Uterus (tissue), 4 donors: ENCODE measurements at places on chromosomes 3 and 15.

DNA sequence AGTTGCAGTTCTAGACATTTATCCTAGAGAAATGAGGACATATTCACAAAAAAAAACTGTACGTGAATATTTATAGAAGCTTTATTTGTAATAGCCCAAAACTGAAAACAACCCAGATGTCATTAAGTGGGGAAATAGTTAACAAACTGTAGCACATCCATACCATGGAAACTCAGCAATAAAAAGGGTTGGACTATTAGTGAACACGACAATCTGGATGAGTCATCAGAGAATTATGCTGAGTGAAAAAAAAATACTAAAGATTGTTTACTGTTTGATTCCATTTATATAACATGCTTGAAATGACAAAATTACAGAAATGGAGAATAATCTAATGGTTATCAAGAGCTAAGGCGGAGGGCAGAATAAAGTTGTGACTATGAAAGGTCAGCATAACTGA is 59.5 kb downstream of the CPA3 start:
- DNase-seq = no peak

GRCh38 chr3:173920386-173920785 is 522.8 kb downstream of the NLGN1 start:
- DNase-seq = no peak

DNA sequence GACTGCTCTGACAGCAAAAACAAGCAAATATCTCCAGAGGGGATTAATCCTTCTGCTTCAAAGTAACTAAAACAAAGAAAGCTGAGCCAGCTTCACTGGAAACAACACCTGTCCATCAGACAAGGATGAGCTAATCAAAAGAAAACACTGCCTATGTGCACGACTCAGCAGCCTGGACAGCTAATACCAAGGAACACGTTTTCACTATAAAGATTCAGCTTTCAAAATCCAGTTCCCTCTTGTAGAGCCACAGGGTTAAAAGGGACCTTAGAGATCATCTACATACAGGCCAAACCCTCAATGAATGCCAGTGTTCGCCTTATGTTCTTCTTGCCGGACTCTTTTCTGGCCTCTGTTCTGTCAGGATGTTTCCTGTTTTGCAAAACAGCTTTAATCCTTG is 6.9 kb downstream of the TUSC7 start:
- no peak for DNase-seq

- no peak for DNase-seq
These were observed 1.9 kb upstream of the ARL6IP5 start for GRCh38 chr3:69082805-69083204.

DNA sequence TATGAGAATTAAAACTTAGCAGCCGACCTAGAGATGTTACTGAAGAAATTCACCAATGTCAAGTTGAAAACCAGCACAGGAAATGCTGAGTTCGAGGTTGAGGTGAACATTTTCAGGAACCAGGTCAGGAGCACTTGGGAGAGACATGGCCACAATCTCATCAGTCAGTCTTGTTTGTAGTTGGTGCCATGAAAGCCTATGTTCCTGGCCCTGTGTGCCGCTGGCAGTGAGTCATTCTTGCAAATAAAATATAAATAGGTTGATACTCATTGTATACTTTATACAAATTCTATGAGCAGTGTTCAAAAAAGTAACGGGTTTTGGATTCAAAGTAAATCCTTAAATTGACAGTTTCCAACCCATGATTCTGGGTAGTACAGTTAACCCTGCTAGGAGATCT is 1.5 kb upstream of the FSIP1 start:
- DNase-seq = no peak

- DNase-seq = no peak
These were observed 76.1 kb upstream of the MAP4 start for GRCh38 chr3:48092270-48092669.

DNA sequence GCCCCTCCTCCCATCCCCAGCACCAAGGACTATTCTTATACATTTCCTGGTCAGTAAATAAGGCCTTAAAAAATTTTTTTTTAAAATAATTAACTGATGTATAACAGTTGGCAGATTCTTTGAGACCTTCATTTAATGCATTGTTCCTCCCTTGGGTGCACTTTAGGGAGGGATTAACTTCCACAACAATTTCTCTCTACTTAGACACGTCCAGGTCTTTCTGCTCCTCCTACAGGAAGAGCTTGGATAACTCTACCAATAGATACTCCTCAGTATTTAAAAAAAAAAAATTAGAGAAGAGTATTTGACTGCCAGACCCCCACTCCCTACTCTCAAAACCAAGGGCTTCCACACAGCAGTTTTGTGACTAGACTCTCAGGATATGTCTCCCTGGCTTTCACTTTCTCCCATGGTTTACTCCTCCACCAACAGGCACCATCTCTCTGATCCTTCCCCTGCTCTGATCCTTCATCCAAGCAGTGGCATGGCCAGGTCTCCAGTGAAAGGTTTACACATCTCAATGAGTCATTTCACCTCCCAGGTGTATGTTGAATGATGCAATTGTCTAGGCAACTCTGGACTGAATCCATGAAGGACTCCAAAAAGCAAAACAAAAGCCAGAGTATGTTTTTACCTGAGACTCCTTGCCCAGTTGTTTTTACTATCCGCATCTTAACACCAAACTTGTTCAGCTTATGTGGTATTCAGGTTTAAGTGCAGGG is 7.4 kb downstream of the ZIC4 start:
- DNase-seq = no peak

DNA sequence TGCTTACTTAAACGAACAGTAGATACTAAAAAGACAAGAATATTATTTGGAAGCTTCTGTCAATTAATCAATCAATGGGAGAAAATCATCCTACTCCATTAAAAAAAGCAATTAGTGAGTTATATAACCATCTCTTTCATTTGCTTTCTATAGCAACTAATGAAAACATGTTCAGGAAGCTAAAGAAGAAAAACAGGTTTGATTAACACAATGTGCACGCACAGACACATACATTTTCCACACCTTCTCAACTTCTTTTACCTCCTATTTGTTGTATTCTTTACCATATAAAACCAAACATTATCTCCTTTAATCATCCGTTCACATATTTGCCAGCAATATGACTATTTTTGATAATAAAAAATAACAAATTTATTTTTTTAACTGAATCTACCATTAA is 111.3 kb downstream of the GBE1 start:
- no peak for DNase-seq

GRCh38 chr3:166405465-166405864 is 568.2 kb upstream of the BCHE start:
- no peak for DNase-seq

DNA sequence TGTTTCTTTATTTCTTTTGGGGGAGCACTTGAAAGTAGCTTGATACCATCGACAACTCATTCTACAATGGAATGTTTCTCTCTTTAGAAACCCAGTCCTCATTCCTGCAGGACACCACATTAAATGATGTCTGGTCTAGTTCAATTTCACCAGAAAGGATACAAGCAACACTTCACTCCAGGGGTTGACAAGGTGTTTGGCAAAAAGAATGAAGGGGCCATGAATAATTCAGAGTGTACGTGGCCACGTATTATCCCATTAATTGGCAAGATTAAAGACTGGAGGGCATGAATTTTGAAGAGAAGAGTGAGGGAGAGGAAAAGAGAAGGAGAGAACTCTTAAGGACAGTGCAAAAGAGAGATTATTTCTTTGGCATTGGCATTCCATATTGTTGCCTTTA is 705 bp downstream of the TMPRSS7 start:
- DNase-seq = no peak

GRCh38 chr3:63914312-63914711 is 2.1 kb upstream of the SCAANT1 start:
- peak; percentile 58 for DNase-seq

GRCh38 chr3:23548706-23549105 is 257.0 kb upstream of the UBE2E1 start:
- no peak for DNase-seq

DNA sequence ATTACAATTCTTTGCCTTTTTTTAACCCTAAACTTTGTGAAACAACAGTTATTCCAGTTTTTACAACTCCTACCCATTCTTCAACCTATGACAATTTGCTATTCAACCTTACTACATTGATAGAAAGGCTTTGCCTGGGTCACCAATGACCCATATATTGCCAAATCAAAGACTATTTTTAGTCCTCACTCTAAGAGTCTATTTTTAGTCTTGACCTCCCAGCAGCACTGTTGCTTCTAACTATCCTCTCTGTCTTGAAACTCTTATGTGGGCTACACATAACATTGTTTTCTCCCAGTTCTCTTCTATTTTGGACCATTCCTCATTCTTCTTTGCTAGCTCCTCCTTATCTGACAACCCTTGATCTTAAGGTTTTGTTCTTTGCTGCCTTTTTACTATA is 71.4 kb downstream of the C3orf80 start:
- DNase-seq = no peak

- DNase-seq = no peak
These were observed 377.5 kb downstream of the EDEM1 start for GRCh38 chr3:5565026-5565425.

DNA sequence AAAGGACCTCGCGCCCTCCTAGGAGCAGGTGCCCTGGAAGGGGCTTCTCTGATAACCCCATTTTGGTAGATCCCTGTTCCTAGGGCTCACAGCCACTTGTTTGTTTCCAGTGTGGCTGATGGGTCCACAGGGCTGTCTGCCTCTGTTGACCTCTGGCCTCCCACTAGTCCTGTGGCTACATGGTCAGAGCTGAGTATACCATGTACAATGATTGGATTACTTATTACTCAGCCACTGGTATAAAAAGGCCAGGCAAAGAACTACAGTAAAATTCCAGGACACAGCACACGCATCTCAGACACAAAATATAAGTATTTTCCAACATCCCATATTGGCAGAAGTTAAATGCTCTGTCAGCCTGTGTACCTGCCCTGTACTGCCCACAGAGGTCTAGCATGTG is 277.3 kb downstream of the GABRG3 start:
- DNase-seq = no peak

- DNase-seq = no peak
These were observed 21.2 kb downstream of the PXK start for GRCh38 chr3:58353722-58354553.

DNA sequence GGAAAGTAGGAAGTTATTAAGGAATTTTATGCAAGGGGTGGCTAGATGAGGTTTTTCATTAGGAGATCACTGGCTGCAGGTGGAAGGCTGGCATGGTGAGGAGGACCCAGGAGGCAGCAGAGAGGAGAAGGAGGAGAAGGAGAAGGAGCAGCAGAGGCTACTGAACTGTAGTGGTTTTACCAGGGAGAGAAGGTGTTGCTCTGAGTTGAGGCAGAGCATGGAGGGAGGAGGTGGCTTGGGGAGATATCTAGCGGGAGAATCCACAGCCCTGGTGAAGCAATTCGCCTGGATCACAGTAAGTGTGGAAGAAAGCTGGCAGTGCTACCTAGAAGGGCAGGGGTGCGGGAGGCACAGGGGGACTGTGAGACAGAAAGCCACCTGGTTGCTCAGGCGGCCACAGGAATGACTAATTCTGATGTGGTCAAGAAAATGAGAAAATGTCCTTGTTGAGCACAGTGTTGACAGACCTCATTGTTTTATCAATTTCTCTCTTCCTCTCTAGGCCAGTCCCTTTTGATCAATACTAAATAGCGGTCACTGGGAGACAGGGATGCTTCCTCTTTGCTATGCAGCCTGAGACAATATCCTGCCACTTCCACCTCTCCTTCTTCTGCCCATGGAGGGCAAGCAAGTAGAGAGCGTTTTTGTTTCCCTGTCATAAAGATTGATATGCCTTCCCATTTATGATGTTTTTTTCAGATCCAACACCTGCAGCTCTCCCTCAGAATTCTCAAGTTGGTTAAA is 94.6 kb downstream of the EEFSEC start:
- DNase-seq = no peak

GRCh38 chr3:150577855-150578254 is 25.3 kb upstream of the SELENOT start:
- no peak for DNase-seq

DNA sequence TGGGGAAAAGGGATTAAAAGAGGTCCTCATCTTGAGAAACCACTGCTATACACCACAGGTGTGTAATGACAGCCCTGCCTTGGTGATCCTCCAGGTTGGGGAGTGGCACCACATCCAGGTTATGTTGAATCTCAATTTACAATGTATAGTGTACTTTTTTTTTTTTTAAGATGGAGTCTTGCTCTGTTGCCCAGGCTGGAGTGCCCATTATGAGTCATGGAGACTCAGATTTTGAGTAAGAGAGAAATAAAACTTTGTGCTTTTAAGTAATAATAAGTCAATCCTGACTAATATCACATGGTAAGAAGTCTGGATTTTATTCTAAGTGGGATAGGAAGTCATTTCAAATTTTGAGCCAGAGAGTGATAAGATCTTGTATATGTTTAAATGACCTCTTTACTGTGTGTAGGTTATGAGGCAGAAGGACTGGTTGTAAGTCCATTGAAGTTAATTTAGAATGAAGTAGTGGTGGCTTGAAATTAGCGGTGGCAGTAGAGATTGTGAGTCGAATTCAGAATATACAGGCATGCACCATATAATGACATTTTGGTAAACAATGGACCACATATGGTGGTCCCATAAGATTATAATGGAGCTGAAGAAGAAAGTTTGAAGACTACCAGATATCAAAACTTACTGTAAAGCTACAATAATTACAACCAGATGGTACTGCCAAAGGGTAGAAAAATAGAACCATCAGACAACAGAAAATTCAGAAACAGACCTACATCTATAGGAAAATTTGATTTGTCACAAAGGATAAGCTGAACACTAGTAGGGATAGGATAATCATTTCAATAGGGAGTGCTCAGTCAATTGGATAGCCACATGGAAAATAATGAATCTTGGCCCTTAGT is 20.7 kb downstream of the POPDC2 start:
- no peak for DNase-seq

DNA sequence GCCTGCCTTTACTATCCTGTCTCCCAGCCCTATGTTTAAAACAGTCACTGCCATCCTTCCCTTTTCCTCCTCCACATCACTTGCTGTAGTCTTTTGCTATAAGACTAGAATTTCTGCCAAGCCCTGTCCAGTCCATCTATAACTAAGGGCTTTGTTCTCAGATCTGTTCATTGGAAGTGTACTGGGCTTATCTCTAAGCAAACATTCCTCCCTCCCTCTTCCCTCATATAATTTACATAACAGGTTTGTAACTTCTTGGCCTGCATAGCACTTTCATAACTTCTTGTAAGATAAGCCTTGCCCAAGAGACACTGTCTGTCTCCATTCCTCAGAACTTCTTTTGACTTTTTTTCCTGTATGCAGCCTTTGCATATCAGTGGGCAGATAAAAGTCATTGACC is 16.7 kb downstream of the TPRG1 start:
- DNase-seq = no peak

DNA sequence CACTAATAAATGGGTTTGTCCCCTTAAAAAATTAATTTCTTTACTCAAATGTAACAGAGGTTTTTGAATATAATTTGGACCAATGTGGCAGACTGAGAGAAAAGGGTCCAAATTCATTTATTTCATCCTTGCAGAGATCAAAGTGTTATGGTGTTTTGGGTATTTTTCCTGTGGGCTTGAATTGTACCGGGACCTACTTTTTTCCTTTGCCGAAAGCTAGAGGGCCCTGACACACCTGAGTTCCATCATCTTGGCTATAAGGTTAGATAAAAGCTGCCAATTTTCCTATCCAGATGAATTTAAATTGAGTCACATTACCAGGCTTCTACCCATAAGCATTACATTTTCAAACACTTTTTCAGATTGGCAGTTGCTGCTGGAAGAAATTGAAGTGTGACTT is 908 bp downstream of the CCNB2 start:
- DNase-seq = no peak
